ENCODE measurements at places on chromosomes 12 and 14.

GRCh38 chr14:36111822-36112583 is 64.5 kb downstream of the PTCSC3 start:
- no peak for DNase-seq

DNA sequence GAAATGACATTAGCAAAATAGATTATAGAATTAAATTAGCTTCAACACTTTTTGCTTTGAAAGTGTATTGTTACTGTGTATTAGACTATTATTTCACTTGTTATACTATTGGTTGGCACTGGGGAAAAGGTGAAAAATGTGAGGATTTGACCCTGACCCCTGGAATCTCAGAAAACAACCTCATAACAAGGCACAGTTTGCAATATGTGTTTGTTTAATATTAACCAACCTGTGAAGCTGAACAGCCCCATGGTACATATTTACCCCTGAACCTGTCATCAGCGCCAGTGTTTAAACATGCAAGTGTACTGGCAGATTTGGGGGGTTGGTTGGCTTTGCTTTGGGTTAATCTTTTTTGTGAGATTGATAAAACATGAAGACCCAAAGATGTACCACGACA is 11.7 kb downstream of the SLC38A4 start:
- no peak for DNase-seq

GRCh38 chr14:99947695-99948094 is 117.5 kb upstream of the EVL start:
- DNase-seq = no peak

DNA sequence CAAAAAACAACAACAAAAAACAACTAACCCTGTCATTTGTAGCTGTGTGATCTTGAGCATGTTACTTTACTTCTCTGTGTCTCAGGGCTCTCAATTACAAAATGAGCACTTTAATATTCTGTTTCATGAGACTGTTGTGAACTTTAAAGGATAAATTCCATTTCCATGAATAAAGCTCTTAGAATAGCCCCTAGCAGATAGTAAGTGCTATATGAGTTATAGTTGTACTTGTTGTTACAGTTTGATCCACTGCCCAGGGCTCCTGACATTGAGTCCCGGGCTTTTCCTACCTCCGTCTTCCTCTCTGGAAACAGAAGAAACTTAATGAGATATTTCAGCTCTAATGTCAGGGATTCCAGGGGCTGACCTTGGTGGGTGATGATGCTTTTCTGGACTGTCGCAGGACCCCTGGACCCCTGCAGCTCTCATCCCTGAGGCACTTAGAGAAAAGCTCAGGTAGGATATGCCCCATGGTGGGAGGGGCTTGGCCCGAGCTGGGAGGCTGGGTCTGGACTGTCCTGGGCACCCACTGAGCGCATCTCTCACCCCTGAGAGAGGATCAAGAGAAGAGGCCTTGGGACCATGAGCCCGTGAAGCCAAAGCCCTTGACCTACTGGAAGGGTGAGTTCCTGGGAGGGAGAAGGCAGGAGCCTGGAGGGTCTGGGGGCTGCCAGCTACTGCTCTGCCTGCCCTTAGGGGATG is 5.1 kb downstream of the P3H3 start:
- no peak for DNase-seq

- no peak for DNase-seq
Measured at GRCh38 chr12:96907671-96908422, 790 bp downstream of the NEDD1 start.

GRCh38 chr12:46368138-46368537 is 4.4 kb downstream of the SLC38A2 start:
- DNase-seq = no peak

DNA sequence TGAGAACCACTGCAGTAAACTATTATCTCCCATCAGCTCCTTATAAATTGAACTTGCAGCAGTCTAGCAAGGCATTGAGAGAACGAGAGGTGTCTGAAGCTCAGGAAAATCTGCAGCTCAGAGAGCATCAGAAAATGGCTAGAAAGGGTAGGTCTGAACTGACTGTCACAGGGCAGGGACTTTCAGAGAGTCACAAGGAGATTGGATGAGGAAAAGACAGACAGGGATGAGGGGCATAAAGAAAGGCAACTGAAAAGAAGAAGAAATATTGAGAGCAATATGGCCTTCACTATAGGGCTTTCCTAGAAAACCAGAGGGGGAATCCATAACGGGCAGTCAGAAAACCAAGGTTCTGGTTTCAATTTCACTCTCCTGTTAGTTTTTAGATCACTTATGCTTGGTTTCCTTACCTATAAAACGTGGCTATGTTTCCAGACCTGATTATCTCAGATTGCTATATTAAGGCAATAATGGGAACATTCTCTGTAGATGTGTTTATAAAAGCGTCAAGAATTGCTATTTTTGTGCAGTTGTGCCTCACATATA is 40.9 kb downstream of the PDE6H start:
- DNase-seq = no peak

- no peak for DNase-seq
Measured at GRCh38 chr12:57033431-57033830, 16.5 kb downstream of the MYO1A start.

DNA sequence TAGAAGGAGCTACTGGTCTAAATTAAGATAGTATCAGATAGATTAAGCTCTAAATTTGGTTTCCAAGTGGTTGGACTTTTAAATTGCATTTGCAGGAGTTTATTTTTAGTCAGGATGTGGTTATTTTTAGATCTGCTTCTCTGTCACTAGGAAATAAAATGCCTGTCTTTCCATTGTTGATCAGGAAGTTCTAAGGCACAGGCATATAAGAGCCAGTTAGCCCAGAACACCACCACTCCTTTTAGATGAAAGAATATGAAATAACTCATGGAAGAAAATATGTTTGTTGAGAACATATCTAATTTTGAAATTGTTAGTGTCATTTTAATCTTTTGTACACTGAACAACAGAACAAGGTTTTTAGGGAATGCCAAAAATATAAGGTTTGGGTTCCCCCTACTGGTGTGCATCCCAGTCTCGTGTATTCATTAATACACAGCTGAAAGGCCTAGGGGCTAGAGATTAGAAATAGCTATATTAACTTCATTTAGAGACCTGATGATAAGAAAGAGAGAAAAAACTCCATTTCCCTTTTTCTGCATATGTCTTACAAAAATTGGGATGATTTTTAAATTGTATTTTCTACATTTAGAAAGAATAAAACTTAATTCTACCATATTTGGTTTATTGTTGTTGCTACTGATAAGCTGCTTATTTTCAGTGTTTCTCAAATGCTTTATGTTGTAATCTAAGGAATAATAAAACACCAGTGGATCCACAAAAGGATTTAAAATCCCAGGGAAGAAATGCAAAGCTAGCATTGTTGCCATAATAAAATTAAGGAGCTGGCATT is 67.2 kb downstream of the RIC8B start:
- no peak for DNase-seq

- no peak for DNase-seq
Measured at GRCh38 chr14:59707778-59708561, 131.4 kb upstream of the CCDC175 start.

DNA sequence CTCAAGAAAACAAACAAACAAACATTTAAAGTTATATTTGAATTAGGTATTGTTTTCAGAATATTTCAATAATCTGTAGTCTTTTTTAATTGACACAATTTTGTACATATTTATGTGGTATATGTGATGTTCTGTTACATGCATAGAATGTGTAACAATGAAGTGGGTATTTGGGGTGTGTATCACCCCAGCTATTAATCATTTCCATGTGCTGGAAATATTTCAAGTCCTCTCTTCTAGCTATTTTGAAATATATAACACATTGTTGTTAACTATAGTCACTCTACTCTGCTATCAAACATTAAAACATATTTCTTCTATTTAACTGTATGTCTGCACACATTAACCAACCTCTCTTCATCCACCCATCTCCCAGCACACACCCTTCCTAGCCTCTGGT is 32.0 kb upstream of the SIX1 start:
- DNase-seq = no peak

DNA sequence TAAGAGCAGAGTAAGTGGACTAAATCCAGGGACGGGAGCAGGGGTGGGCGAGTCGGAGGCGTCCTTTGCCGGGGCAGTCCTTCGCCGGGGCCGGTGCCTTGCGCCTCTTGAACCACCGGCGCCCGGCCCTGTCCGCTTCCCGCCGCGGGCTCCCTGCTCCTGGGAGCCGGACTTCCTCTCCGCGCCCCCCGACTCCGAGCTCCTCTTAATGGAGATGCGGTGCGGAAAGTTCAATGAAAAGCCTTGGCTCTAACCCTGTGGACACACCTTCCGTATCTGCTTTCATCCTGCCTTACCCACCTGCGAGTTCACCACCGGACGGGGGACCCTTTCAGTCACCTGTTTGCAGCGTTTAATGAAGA is 412 bp downstream of the FGFR1OP2 start:
- DNase-seq = no peak

DNA sequence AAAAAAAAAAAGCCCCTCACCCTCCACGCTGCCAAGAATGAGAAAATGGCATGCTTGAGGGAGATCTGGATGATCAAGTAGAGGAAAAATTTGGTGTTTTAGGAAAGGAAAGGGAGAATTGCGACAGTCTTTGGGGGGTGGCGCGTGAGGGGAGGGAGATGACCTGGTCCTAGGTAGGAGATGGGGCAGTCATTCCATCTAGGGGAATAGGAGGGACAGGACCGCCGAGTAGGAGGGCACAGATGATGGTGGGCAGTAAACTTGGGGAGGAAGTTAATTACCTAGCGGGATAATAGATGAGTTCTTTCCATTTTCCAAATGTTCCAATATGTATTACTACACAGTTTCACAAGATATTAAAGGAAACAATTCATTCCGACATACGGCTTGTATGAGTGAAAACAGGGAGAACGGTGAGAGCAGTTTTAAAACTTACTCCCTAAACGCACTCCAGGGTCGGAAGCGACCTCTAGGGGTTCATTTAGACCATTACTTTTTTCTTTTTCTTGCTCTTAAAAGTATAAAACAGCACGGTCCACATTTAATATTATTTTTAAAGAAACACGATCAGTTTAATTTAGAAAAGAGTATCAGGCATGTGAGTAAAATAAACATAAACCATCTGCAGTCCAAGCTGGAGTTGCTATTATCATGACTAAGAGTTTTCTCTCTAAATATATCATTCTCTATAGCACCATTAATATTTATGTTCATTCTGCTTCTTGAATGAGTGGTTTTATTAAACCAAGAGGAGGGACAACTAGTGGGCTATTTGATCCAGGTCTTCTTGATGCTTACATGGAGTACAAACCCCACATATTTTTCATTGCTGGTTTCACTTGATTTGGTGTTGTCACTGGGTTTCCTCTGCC is 3.0 kb upstream of the FNTB start:
- no peak for DNase-seq

GRCh38 chr12:25784669-25785068 is 173.8 kb upstream of the RASSF8 start:
- DNase-seq = no peak

- DNase-seq = no peak
Measured at GRCh38 chr14:76866456-76866855, 40.2 kb downstream of the LRRC74A start.

DNA sequence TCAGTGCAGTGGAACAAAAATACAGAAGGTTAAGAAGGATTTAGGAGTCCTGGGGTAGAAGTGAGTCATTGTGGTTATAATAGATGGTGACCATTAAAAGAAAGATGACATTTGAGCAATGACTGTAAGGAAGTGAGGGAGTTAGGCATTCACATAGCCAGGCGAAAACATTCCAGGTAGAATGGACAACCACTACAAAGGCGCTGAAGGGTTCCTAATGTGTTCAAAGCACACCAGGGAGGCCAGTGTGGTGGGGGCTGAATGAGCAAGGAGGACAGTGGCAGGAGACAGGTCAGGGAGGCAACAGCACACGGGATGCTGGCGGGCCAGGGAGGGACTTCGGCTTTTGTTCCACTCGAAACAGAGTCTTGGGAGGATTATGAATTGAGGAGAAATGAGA is 129.9 kb downstream of the NPAS3 start:
- no peak for DNase-seq

GRCh38 chr14:71467361-71467811 is 464.8 kb upstream of the RGS6 start:
- no peak for DNase-seq

- no peak for DNase-seq
Measured at GRCh38 chr12:88725592-88726143, 145.4 kb upstream of the KITLG start.

- DNase-seq = no peak
Measured at GRCh38 chr12:123071857-123072256, 79.0 kb downstream of the PITPNM2 start.

DNA sequence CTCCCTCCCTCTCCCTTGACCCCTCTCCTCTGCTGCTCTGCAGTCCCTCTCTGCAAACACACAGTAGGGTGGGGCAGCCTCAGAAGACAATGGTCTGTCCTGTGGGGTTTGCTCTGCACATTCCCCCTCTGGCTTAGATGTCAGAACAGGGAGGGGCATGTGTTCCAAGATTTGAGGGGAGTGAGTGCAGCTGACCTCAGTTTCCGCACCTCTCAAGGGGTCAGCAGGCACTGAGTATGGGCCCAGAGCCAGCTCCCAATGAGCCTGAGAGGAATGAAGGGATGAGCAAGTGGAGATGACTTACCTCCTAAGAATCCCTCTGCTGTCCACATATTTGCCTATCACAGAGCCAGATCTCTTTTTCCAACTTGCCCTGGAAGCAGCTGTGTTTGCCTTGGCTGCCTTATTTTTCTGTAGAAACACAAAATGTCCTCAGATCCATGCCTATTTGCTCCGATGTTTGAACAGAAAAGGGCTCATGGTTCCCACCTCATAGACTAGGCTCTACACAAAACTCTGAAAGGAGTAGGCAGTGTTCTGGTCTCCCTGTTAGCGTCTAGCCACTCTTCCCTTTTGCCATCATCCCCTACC is 111.4 kb downstream of the CRACR2A start:
- no peak for DNase-seq

- DNase-seq = no peak
Measured at GRCh38 chr14:44988694-44989093, 26.7 kb downstream of the TOGARAM1 start.

DNA sequence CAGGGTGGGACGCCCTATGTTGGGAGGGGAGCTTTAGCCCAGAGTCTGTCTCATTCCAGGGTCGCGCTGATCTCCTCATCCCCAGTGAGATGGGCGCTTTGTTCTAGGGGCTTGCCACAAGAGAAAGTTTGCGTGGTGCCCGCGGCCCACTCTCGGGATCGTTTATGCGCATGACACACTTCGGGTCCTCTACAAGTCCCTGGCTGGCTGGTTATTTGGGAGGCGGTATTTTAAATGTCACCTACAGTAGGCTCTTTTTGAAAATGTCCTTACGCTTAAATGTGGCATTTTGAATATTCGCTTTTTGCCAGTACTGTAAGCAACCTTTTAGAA is 541 bp downstream of the GOLT1B start:
- no peak for DNase-seq

DNA sequence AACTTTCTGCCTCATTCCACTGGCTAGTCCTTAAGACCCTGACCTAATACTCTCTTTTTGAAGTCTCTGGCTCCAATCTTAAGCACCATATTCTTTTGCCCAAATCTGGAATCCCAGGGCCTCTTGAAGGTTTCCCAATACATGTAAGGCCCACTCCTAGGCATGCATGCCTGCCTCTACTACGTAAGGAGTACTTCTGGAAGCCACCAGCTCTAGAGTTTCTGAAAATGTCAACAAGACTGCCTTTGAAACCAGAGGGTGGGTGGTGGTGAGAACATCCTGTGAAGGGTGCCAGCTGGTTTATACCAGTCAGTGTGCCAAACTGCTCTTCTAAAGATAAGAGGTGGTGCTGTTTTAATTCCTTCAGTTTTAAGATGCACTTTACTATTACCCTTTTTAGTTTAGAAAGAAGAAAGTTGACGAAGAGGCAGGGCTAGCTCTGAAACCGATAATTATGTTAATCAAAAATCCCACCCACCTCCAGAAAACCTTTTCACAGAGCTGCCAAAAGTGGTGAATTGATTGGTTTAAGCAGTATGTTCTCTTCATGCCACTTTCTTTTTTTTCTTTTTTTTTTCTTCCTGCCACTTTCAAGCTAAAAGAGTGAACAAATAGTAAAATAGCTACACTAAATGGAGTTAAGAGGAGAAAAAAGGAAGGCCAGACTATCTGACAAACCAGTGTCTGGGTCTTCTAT is 8.7 kb upstream of the WDR89 start:
- peak; percentile 61 for DNase-seq

Measured in anterior cingulate cortex (tissue), 58 donors.